CD4-positive, alpha-beta T cell treated with Interleukin-4 for 1 hour (primary cell): ENCODE measurements at places on chromosomes 2 and 18.

DNA sequence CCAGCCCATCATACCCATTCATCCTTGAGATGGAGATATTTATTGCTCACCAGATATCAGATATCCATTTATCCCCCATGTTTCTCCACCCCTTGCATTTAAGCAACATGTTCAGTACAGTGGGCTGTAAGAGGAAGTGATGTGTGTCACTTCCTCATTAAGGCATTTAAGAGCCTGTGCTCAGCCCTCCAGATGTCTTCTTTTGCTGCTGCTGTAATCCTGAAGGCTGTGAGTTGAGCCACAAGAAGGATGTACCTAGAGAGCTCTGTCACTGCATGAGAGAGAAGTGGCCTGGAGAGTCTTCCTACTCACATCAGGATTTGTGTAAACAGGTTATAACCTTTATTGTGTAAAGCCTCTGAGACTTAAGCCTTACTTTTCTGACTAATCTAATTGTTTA is 151.8 kb upstream of the UNC80 start:
- DNase-seq: peak; percentile 11

DNA sequence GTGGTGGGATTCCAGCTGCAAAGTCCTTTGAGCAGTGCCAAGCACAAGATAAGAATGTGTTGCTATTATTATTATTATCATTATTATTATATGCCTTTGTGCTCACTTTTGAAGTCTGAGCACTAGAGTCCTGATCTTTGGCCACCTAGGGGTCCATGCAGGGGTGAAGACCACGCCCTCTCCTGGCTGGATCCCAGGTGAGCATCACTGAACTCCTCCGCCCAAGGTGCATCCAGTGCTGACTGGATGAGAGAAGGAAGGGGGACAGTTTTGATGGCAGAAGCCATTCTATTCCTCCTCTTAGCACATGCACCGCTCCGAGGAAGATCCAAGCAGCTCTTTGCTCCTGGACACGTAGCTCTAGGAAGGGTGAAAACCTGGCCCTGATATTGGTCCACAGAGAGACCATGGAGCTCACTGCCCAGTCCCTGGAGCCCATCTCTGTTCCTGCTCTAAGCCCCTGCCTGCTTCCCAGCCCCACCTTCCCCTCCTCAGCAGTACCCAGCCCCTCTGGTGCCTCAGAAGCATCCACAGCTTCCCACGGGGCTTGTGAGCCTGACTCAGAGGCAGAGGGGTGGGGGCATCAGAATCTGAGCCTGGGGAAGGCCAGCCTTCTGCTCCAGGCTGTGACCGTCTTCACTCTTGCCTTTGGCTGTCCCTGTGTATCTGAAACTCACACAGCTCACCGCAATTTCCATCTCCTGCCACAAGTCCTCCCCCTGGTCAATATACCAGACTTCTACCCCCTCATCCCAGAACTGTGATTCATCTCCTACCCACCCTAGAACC is 45.4 kb downstream of the MCFD2 start:
- DNase-seq: no peak

DNA sequence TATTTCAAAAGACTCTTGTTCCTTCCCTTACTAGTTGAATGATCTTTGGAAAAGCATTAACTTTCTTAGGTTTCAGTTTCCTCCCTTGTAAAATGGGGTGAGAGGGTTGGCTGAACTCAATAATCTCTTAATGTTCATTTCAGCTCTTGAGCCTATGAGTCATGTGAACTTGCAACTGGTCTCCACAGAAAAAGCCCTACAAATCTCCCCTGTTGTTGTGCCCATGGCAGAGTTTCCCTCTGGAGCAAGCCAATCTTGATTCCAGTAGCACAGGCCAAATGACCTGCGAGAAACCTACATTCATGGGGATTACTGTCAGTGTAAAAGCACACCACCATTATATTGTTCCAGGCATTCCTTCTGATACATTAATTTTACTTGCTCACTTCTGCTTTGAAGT is 388.9 kb downstream of the ALK start:
- DNase-seq: no peak

DNA sequence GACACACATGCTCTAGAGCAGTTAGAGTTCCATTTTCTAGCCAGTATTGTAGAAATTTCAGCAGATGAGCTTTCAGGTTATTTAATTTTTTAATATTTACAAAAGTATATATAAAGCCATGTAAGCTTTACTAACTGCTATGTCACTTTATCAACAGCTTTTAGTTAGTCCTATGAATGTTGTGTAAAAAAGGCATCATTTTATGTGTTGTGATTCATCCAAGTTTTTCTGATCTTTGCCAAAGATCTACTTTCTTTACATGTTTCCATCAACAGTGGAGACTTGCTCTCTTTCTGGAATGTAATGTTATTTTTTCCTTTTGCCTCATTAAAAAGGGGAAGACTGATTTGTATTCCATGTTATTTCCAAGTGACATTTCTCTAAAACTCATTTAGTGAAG is 125.2 kb upstream of the TFPI start:
- no peak for DNase-seq

GRCh38 chr2:23624378-23624777 is 239.4 kb downstream of the KLHL29 start:
- no peak for DNase-seq

DNA sequence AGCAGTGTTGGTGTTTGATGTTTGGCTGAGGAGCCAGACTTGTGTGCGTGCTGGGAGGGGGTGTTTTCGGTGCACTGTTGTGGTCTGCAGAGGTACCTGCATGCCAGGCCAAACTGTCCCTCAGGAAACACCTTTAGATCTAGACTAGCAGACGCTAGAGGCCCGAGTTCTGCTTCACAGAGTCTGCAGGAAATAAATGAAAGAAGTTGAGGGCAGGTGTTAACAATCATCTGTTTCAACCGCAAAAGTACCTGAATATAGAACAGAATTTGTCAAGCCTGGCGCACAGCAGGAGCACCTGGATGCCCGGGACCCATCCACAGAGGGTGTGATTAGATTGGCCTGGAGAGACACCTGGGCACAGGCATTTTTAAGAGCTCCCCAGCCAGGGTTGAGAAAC is 40.5 kb upstream of the REL start:
- peak; percentile 17 for DNase-seq

DNA sequence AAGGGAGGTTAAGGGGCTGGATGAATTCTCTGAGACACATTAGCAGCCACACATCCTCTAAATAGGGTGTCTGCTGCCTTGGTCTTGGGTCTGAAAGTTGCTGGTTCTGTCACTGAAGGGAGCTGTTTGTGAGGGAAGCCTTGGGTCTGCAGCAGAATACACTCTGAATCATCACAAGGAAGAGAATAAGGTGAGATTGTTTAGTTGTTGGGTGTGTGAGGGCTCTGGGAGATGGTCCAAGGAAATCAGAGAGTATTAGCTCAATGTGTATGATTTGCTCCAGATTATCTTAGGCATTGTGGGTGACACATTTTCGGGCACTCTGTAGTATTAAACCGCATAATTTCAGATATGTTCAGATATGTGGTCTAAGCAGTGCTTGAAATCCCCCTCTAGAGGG is 548.5 kb downstream of the SLC4A3 start:
- no peak for DNase-seq

- DNase-seq: no peak
These were observed 156.9 kb upstream of the DCC start for GRCh38 chr18:52183107-52183506.

- DNase-seq: no peak
These were observed 2.1 kb upstream of the HAAO start for GRCh38 chr2:42794271-42795046.

GRCh38 chr2:234999740-235000425 is 48.1 kb downstream of the SH3BP4 start:
- no peak for DNase-seq

DNA sequence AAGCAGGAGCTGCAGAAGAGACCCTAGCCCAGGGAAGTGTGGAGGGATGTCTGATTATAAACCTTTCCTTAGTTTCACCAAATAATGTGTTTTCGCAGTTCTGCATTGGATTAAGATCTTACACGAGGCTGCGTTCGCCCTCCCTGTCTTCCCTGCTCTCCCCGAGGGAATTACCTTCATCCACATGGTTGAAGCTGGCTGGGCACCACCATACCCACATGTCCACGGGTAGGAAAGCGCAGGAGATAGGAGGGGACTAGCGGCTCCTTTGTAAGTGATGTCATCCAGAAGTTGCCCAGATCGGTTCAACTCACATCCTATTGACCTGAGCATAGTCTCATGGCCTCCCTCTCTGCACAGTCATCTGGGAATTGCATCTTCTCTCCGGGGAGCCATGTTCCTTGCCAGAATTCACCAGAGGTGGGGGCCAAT is 1.1 kb downstream of the TTL start:
- no peak for DNase-seq

DNA sequence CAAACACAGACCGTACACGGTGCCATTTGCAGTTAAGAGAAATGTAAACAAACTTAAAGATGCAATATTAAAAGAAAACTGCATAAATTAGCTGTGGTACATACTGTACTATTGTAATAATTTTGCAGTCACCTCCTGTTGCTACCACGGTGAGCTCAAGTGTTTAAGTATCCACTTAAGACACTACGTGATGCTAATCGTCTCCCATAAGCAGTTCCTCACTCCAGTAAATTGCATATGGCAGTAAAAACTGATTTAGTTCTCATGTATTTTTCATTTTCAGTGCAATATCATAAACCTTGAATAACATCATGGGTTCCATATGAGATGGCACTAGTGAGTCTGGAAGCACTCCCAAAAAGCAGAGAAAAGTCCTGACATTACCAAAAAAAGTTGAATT is 14.4 kb downstream of the CLEC4F start:
- DNase-seq: no peak

GRCh38 chr2:151918308-151918707 is 90.1 kb upstream of the ARL5A start:
- DNase-seq: no peak

GRCh38 chr2:29281916-29282247 is 166.7 kb downstream of the CLIP4 start:
- no peak for DNase-seq

- no peak for DNase-seq
These were observed 35.5 kb upstream of the SLC35F5 start for GRCh38 chr2:113791697-113792590.

DNA sequence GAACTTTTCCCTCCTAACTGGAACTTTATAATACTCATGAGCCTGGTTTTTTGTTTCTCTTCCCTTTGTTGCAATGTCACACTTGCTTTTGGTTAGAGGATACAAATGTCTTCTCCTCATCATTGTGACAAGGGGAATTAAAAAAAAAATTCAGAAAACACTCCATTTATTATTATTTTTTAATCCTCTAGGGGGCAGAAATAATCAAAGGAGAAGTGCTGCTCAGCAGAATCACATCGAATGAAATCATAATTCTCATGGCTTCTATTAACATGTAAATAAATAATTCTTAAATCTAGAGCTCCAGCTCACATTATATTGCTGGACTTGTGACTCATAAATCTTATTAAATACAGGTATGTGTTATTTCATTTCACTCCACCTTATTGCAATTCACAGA is 273.8 kb downstream of the TRIB2 start:
- DNase-seq: peak; percentile 31

GRCh38 chr2:43407935-43408334 is 181.5 kb upstream of the ZFP36L2 start:
- DNase-seq: peak; percentile 20

- DNase-seq: no peak
These were observed 123.1 kb downstream of the EIPR1 start for GRCh38 chr2:3254442-3254941.

DNA sequence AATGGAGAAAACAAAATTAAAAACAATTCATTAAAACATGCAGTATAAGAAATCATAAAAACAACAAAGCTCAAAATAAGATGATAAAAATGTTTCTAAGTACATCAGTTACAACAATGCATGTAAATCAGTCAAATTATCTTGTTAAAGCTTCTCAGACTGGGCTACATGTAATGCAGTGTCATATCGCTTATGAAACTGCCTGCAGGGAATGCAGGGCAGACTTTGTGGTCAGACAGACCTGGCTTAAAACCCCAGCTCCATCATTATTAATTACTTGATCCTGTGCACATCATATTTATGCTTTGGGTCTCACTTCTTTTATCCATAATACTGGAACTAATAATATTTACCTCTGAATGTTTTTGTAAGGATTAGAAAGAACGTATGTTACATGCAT is 74.6 kb downstream of the PID1 start:
- DNase-seq: no peak

DNA sequence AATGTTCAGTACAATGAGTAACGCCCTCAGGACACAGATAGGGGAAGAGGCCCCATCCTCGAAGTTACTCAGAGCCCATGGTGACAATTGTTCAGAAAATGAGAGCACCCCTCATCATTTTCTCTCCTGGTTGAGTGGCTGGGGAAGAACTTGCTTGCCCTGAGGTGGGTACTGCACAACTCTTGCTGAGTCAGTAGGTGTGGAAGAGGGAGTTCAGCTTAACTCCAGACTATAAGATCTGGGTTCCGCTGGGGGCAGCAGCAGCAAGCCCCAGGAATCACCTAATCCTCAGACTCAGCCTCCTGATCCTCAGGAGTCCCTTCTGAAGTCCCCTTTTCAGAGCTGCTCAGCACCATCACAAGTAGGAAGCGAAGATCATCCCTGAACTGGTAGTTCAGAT is 123.7 kb downstream of the PIEZO2 start:
- no peak for DNase-seq

- DNase-seq: no peak
These were observed 13.3 kb downstream of the UBE2F start for GRCh38 chr2:237980087-237980486.

GRCh38 chr18:79932907-79933306 is 18.5 kb downstream of the SLC66A2 start:
- DNase-seq: no peak
